ENCODE measurements at places on chromosomes 1 and 21.

GRCh38 chr1:8856689-8857412 is 21.6 kb downstream of the ENO1 start:
- DNase-seq: no peak

GRCh38 chr1:22920734-22921451 is 51.8 kb downstream of the LACTBL1 start:
- no peak for DNase-seq

- no peak for DNase-seq
These were observed 154.2 kb downstream of the ZNF326 start for GRCh38 chr1:90149101-90149500.

GRCh38 chr1:239735111-239735510 is 348.7 kb downstream of the CHRM3 start:
- no peak for DNase-seq

DNA sequence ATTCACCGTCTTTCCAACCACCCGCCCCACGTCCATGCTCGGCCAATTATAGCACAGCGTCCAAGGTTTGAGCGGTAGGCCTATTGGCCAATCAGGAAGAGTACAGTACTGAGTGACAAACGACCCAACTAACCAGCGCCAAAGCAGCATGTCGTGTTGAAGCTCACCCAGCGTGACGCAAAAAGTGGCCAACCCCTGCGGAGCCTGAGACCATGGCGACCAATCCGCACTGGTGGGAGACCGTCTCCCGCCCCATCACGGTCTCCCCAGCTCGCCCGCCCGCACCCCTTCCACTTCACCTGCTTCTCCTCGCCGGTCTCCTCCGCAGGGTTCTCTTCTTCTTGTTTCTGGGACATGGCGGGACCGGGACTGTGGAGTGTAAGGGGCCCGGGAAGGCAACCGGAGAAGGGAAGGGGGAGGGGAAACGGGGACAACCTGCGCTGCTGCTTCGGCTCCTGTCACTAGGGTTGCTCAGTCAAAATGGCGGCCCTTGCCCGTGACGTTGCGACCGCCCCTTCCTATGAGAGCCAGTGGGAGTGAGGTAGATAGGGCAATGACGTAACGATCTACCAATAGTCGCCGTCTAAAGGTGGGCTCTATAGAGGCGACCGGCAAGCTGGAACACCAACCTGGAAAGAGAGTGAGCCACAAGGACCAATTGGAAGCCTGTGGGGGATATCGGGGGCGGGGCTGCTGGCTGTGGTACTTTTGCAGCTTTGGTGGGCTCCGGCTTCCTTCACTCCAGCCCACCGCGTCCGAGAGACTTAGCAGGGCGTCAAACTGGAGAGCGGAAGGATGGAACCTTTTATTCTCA is at the start of gene ENSA:
TSS of gene ENSA (minus strand) at position 498 of the 814 bp plus-strand sequence. CDS start at position 356, 142 bp downstream.
- DNase-seq: peak; percentile 100

DNA sequence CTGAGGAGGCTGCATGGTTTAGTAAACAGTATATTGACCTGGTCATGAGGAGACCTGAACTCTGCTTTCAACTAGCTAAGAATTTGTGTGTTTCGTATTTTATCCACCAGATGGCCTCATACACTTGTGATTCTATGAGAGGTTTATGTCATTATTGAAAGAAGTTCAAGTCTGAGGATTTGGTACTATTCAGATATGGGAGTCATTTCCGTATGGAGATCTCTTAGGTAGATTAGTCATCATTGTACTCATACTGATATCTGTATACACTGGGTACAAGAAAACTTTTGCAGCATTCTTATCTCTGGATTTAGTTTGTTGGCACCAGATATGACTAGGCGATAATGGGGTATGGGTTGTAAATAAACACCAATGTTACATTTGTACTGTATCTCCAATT is 26.6 kb downstream of the ATF6 start:
- peak; percentile 1 for DNase-seq

- DNase-seq: no peak
These were observed 4.2 kb downstream of the SFPQ start for GRCh38 chr1:35188578-35189392.

- no peak for DNase-seq
These were observed 8.9 kb upstream of the LCE5A start for GRCh38 chr1:152501704-152502103.

GRCh38 chr1:22971611-22972405 is 858 bp downstream of the LACTBL1 start:
- DNase-seq: no peak

DNA sequence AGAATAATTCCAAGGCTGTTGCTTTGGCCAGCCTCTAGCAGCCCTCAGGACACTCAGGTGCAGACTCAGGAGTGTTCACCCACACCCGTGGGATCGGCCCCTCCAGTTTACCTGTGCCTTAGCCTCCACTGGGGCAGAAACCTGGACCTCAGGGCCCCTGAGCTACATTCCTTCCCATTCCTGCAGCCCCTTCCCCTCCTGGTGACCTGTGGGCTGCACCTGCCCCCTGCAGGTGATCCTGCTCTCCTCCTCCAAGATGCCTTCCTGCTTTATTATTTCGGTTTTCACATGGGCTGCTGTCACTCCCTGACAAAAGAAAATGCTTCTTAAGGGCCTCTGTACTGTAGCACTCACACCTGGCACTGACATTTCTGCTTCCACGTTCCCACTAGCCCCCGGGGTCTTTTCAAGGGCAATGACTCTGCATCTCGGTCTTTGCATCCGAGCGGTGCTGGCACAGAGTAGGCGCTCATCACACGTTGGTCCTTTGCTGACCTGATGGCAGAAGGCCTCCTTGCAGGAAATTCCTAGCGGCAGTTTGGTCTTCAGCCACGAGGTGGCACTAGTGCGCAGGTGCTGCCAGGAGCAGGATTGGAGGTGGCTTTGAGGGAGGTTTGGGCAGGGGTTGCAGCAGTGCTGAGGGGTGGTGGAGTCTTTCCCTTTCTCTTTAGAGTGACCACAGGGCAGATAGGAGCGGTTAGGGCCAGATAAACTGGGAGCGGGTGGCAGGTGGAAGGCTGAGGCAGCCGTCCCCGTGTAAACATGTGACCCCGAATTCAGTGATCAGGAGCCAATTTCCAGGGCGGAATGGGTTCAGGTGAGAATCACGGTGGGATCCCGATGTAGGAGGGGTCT is 25.3 kb upstream of the ETV3 start:
- peak; percentile 70 for DNase-seq

- no peak for DNase-seq
These were observed 2.1 kb upstream of the UBE2T start for GRCh38 chr1:202343652-202344349.

DNA sequence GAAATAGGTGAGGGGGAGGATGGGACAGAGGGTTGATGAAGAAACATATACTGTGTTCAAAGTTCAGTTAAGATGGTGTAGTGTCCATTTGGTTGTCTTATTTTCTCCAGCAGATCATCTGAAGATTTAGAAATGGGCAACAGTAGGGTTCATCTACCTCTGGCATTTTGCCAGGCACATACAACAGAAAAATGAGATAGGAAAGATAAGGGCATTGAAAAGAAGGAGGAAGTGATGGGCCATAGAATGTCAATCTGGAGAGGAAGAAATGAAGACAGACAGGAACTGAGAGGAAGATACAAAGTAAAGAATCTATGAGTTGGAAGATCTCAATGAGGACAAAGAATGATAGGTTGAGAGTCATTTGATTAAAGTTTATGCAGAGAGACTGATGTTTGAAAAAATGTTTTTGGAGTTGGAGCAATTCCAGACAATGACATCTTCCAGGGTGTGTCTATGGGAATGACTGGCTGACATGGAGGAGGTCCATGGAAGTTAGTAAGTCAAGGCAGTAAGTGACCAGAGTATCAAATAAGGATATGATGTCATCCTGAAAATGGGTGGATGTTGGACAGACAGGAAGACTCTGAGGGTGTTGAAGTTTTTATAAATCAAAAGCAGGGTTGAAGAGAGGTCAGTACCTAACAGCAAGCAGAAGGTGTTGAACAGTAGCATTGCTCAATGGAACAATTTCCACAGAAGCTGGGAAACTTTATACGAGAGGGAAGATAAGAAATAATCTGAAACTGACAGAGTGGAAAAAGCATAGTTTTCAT is 18.7 kb upstream of the CD55 start:
- DNase-seq: no peak

DNA sequence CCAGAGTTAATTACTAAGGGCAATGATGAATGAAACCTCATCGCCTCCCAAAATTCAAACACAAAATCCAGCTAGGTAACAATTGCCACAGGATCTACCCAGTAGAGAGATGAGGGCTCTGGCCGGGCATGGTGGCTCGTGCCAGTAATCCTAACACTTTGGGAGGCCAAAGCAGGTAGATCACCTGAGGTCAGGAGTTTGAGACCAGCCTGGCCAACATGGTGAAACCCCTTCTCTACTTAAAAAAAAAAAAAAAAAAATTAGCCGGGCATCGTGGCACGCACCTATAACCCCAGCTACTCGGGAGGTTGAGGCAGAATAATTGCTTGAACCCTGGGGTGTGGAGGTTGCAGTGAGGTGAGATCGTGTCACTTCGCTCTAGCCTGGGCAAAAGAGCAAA is 15.8 kb downstream of the CD2 start:
- no peak for DNase-seq

DNA sequence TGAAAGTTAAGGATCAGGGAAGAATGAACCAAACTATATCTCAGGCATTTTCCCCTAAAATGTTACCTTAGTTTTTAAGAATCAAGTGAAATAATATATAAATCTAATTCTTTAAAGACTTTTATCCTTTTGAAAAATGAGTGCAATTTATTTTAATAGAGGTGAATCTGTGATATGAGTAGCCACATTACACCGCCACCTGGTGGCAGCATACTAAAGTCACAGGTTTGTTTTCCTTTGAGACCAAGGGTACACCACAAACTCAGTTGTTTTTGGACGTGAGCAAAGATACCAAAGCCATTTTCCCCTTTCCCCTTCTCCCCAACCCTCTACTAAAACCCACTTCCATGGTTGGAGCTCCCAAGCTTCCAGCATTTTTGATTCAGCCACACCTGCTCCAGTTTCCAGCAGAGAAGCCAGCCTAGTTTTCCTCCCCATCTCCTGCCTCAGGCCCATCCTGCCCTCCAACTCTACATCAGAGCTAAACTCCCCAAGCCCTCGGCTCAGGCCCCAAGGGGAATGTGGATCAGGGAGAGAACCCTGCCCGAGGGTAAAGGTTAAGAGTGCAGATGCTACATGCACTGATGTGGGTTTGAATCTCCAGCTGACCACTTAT is 22.9 kb upstream of the LDLRAP1 start:
- no peak for DNase-seq

- no peak for DNase-seq
These were observed 90.8 kb upstream of the ERRFI1 start for GRCh38 chr1:8116894-8117264.

DNA sequence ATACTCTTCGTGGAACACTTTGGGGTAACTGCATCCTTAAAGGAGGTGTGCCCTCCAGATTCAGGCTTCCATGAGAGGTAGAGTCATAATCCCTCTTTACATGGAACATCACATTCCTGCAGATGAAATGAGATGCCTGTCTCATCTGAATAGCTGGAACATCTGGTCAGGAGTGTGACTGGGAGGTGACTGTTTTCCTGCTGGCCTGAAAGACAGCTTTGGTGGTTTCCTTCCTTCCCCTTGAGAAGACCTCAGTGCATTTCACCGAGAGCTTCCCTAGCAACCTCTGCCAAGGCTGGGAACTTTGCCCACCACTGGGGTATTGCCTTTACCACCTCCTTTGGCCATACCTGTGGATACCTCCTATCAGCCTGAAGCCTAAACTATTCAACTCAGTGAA is 46.7 kb upstream of the GUCA2A start:
- DNase-seq: no peak

GRCh38 chr1:172537366-172537765 is 4.4 kb downstream of the SUCO start:
- no peak for DNase-seq

- DNase-seq: no peak
These were observed 9.0 kb upstream of the RHBG start for GRCh38 chr1:156359973-156360372.

DNA sequence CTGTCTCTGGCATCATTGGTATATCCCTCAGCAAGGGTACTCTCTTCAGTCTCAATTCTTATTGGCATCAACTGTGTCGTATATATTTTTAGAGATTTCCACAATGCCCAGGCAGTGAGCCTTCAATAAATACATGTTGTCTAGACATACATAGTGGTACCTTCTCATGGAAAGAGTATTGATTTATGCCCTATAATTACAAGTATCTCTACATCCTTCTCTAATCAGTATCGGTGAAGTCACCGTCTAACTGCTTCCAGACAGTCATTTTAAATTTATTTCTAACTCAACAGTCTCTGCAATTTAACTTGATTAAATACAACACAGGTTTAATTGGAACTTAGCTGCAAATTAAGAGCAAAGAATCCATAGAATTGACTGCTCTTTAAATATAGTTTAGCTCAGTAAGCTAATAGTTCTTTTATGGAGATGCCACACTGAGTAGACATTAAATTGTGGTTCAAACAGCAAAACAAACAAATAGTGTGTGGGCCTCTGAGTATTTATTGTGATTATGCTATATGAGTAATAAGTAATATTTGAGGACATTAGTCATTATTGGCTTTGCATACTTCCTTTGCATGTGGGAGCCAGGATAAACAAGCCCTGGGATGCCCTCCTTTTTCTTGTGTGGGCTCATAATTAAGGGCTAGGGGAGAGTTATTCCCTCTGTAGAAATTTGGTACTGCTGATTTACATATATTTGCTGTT is 126.9 kb upstream of the DUSP10 start:
- DNase-seq: no peak

GRCh38 chr1:10253755-10254154 is 43.4 kb downstream of the KIF1B start:
- DNase-seq: no peak

GRCh38 chr21:38804030-38804788 is 1.5 kb upstream of the ETS2 start:
- no peak for DNase-seq

- DNase-seq: no peak
These were observed 492.2 kb upstream of the DAB1 start for GRCh38 chr1:57916041-57916440.

- DNase-seq: no peak
These were observed 58.9 kb downstream of the LRRC40 start for GRCh38 chr1:70146488-70146887.

DNA sequence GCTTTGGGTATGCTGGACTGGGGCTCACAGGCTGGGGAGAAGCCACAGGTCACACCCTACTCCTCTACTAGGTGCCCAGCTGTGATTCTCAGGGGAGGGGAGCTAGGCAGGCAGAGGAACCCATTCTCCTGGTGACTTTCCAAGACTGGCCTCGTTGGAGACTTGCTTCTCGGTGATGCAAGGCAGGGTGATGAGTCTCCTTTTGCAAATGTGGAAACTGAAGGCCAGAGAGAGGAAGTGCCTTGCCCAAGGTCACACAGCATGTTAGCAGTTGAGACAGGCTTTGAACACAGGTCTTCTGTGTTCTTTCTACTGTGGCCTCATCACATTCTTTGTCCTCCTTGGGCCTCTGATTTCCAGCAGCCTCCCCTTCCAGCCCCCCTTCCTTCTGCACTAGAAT is 20.5 kb upstream of the C1QA start:
- DNase-seq: no peak

GRCh38 chr1:203138066-203138465 is 10.5 kb downstream of the ADORA1 start:
- DNase-seq: no peak

DNA sequence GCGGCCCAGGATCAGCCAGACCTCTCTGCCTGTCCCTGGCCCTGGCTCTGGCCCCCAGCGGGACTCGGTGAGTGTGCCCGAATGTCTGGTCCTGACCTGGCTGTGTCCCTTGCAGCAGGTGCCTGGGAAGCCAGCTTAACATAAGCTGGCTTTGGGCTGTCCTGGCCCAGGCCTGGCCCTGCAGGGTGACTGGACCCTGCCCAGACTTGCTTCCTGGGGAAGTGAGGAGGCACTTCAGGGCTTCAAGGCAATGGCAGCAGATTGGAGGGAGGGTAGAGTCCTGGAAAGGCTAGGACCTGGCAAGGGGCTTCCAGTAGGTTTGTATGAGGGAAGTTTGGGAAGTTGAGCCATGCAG is 16.4 kb downstream of the RPS6KA1 start:
- DNase-seq: no peak
